ENCODE measurements at places on chromosomes 2 and 18.

- no peak for DNase-seq
Measured at GRCh38 chr2:70381235-70381634, 79.4 kb upstream of the FAM136A start.

DNA sequence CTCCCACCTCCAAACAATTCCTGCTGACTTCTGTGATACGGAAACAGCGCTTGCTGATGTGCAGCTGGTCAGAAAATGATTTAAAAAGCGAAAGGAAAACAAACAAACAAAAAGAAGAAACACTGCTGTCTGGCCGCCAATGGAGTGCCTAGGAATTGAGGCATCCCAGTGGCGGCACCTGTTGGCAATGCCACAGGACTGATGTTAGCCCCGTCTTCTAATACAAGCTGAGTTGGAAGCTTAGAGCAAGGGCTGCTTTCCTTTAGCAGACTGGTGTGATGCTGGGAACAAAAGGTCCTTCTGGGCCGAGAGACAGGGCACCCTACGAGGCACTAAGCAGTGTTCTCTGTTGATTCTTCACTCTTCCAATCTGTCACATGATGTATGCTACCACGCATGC is 163.6 kb upstream of the REV1 start:
- no peak for DNase-seq

DNA sequence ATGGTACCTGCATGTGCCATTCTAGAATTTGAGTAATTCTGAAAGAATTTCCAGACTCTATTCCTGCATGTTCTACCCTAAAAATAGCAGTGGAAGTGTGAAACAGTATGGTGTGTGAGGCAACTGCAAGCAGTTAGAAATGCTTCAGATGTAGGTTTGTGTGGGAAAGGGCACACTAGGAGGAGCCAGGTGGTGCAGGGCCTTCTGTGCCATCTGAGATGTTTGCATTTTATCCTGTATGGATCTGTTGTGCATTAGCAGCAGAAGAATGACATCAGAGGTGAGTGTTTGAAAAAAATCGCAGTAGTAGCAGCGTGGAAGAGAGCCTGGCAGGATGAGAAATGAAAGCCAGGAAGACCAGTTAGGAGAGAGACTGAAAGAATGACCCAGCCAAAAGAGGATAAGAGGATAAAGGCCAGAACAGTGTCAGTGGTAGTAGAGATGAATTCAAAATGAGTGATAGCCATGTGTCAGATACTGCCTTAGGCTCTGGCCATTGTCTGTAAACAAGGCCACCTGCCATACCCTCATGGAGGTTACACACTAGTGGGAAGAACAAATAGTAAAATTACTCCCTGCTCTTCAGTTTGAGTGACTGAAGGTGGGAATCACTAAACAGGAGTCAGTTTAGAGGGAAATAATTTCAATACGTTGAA is 142.2 kb downstream of the PKP4 start:
- no peak for DNase-seq

DNA sequence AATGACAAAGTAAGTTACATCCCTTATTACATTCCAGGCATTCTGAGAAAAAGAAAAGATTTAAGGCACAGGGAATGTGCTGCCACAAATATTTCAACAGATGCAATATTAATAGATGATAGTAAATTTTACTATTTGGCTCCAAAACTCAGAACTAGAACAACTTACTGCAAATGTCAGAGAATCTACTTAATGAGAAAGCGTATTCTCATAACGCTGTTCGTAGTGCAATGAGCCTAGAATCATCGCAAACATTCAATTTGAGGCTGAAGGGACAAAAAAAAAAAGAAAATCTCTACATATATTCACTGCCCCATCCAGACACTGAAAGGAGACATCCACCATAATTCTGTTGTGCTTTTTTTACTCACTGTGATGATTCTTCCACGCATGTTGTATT is 272.1 kb upstream of the DOK6 start:
- DNase-seq: no peak

All from stimulated activated CD4-positive, alpha-beta T cell treated with anti-CD3 and anti-CD28 coated beads, Interleukin-1b, Interleukin-23, amount 100 ng/mL, for 4 hours (primary cell).